Stimulated activated CD4-positive, alpha-beta T cell treated with anti-CD3 and anti-CD28 coated beads, Interleukin-1b, Interleukin-23, amount 100 ng/mL, for 1 hour (primary cell): ENCODE measurements at places on chromosomes 5 and 9.

DNA sequence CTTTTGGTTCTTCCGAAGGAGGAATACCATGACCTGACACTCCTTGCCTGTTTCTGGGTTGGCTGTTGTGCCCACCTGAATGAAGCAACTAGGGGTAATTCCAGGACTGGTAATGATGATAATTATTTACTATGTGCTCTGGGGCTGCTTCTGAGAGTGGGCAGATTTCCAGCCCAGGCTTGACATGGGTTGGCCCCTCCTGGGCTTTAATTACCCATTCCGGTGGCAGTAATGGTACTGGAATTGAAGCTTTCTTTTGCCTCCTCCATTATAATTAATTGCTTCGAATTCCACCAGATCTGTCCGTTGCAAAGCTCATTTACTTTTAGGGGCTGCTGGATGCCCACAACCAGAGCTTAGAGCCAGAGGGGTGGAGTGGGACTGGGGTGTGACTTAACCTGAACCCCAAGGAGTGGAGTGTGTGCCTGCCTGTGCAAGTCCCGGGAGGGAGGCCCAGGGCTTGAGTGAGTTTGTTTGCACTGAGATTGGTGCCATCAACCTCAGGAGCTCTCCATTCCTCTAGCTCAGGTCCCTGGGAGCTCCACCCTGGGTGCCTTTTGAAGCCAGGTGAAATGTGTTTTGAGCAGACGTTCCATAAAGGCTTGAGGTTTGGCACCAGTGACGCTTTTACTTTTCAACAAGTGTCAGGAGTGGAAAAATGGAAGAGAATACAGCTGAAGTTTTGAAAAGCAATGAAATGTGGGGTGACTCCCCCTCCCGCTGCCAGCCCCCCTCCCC lies 214.6 kb downstream of the PDZD2 start:
- no peak for DNase-seq

DNA sequence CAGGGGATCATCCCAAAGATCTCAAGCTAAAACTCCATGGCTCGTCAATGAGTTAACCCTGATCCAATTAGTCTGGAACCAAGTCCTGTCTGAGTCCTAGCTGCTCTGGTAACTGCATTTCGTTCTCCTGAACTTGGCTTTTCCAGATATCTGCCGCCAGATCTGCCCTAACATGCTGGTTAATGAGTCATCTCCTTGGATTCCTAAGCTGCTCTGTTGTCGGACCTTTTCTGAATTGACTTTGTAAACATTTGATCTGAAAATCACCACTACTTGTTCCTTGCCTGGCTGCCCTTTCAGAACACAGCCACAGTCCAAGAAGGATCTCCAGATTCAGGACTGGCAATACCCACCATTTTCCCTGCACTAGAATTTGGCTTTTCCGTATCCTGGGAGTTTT lies 473.0 kb downstream of the ZSWIM6 start:
- no peak for DNase-seq

- no peak for DNase-seq
These were observed 124.3 kb upstream of the NR3C1 start for GRCh38 chr5:143527808-143528207.

- DNase-seq: no peak
These were observed 11.3 kb upstream of the GRHPR start for GRCh38 chr9:37410969-37411785.

- no peak for DNase-seq
These were observed 311.8 kb downstream of the DNAH5 start for GRCh38 chr5:13632676-13633075.

DNA sequence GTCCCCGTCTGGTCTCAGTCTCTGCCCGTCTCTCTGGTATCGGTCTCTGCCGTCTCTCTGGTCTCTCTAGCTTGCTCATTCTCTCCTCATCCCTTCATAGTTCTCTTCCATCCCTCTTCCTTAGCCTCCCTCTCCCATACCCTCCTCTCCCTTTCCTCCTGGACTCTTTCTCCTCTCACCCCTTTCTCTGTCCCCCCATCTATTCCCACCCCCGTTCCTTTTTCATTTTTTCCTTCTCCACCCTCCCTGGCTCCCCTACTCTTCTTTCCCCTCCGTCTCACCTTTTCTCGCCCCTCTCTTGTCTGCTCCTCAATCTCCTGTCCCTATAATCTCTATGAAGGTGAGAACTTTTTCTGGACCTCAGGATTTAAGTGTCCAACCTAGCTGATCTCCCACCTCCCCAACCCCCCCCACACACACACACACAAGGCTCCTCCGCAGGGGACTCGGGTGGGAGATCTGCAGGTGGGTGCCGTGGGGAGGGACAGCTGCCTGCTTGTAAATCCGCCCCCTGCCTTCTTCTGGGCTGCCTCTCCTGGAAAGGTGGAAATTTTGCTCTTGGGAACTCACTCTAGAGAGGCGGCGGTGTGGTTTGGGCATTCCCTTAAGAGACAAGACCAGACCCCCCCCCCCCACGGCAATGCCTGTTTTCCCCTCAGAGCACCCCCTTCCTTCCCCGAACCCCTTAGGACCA lies 953 bp downstream of the UBE2QL1 start:
- DNase-seq: no peak

GRCh38 chr9:117622347-117622746 lies 81.9 kb upstream of the TLR4 start:
- DNase-seq: no peak

DNA sequence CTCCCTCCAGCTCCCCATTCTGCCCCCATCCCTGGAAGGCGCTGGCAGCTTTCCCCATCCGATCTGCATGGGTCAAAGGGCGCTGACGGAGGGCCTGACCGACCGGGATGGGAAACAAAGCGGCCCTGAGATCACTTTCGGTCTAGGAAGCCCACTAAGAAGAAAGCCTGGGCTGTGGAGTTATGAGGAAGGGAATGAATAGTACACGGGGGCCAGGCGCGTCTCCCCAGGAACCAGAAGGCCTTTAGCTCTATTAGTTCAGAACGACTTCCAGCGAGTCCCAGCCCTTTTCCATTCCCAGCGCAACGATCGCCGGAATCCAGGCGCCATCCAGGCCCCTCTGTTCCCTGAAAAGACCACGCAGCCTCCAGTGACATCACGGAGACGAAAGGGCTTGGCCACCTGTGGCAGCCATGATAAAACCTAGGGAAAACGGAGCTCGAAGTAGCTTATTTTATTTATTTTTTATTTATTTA lies 70.1 kb upstream of the CCDC180 start:
- DNase-seq: no peak

DNA sequence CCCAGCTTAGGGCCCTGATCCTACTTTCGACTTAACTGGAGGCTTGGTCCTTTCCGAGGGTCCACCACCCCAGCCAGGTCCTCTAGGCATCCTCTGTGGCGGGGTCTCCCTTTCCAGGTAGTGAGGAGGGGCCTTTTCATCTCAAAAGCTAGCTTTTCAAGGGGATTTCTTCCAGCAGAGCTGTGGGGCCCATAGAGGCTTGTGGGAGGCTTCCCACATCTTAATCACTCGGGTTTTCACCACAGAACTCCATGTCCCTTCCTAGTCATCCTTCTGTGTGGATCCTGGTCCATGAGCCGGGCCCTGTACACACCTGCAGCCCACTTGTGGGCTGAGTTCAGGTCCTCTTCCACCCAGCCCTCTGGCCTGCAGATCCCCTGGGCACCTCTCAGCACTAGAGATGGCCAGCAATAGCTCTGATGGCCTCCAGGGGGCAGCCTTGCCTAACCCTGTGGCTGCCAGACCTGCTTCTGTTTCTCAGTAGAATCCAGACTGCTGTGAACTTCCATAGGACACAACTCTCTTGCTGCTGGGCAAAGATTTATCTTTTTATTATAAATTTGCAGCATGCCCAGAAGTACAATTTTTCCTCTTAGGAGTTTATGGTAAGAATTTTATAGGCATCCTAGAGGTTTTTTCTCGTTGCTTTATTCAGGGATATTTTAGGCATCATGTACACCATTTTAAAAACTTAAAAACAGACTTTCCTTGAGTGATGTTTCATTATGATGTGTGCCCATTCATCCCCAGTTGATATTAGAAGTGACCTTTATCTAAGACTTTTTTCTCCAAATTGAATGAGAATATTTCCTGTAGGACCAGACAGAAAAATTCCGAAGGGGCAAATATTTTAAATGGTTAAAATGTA lies 208.9 kb downstream of the TRIO start:
- peak; percentile 7 for DNase-seq

GRCh38 chr9:83383034-83383433 lies 155.2 kb downstream of the FRMD3 start:
- DNase-seq: no peak

DNA sequence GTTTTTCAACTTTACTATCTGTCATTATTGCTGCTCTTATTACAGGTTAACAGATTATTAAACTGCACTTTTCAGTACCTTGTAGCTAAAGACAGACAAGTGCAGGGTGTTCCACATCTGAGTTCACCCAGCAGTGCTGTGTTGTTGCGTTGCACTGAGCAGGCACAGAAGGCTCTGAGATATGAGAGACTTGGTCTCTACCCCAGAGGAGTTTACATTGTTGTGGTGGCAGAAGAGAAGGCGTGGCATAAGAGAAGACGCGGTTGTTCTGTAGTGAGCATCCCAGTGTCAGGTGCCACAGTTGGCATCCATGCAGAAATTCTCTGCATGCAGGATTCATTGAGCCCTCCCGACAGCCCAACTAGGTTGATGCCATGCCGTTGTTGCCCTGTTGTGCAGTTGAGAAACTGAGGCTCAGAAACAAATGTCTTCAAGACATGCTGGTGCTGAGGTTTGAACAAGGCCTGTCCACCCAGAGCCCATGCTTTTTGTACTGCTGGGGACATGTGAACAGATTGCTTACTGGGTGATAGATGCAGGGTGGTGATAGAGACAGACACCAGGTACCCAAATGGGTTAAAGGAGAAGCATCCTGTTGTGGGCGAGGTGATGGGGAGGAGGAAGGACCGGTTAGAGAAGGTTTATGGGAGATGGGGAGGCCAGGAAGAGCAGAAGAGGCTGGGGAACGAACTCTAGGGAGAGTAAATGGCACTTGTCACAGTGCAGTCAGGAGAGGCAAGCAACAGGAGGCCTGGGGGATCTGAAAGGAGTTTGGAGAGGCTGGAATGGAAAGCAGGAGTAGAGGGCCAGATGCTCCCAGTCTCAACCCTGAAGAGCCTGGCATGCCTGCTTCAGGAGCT lies 8.2 kb downstream of the ABL1 start:
- DNase-seq: no peak

DNA sequence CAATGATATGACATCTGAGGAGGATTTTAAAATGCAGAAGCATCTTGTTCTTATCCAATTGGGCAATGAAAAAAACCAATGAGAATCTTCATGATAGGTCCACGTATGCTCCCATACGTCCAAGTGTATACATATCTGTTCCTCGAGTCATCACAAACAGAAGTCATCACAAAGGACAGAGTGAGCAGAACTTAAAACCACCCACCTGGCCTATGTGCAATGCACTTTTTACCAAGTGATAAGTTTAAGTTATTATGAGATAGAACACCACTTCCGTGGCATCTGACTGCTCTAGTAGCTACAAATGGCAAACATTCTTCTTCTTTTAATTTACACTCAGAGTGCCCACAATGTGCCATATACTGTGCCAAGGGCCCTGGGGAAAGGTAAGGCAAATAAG lies 82.4 kb downstream of the PPP2R2B start:
- no peak for DNase-seq

GRCh38 chr5:83375049-83375745 lies 96.3 kb upstream of the VCAN start:
- DNase-seq: no peak

DNA sequence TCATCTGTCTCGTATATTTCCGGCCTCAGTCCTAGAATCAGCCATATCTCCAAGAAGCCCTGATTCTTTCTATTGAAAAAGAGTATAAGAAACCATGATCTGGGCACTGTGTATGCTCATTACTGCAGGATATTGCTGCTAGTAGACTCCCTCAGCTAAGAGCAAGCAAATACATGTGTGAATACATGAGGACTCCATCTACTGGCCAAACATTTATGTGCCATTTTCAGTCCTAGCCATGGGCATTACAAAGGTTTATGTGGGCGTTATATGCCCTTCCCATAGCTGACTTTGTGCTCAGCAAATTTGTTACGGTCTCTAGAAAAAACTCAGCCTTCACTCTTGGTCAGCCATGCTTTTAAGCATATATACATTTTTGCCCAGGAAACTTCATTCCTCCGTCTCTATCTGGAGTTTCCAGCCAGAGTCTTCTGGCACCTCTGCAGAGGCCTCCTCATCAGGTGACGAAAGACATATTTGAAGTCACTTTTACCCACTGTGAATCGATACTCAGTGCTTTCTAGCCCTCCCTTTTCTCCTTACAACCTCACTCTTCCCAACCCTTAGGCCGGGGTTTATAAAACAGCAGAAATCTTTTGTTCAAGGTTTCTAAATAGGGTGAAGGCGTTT lies 1495.6 kb upstream of the CDH6 start:
- DNase-seq: no peak

DNA sequence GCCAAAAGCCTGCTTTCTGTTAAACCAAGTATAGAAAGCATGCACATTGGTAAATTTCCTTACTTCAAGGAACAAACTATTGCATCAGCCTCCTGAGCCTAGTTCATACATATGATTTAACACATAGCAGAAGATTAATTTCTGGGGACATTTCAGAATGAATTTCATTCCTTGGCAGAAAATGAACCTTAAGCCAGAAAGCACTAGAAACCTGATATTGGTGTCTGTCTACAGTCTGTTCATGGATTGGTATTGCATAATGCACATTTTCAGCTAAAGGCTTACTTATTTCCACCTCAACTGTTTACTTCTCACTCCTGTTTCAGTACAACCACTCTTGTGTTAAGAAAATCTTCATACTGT lies 1471.8 kb upstream of the NUDT12 start:
- no peak for DNase-seq

DNA sequence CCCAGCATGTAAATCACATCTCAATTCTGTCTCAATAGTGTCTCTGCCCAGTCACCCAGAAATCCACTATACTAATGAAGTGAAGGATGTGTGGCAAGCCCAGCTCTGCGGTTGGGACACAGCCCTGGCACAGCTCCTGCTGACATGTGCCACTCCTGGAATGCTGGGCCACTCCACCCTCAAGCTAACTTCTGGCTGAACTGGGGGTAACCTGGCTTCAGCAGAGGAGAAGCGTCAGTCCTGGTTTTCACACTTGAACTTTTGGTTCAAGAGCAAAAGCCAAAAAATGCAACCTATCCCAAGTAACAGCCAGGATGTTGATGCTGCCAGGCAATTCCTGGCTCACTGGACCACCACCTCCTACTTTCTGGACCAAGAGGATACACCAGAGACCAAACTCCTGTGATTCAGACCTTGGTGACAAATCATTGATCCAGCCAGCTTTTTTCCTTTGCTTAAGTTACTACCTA lies 86.4 kb downstream of the ARRDC3 start:
- no peak for DNase-seq
